Activated CD4-positive, alpha-beta T cell treated with anti-CD3 and anti-CD28 coated beads, Interleukin-2, amount 50 U/mL, for 24 hours (primary cell): ENCODE measurements at places on chromosomes 6 and 20.

- DNase-seq: no peak
These were observed 523 bp downstream of the CPXM1 start for GRCh38 chr20:2799688-2800520.

- DNase-seq: no peak
These were observed 71.4 kb downstream of the CEP57L1 start for GRCh38 chr6:109166673-109167072.

GRCh38 chr20:48760403-48760983, 67.3 kb downstream of the PREX1 start:
- peak; percentile 32 for DNase-seq

- no peak for DNase-seq
These were observed 34.6 kb upstream of the LAMA2 start for GRCh38 chr6:128848212-128848935.

DNA sequence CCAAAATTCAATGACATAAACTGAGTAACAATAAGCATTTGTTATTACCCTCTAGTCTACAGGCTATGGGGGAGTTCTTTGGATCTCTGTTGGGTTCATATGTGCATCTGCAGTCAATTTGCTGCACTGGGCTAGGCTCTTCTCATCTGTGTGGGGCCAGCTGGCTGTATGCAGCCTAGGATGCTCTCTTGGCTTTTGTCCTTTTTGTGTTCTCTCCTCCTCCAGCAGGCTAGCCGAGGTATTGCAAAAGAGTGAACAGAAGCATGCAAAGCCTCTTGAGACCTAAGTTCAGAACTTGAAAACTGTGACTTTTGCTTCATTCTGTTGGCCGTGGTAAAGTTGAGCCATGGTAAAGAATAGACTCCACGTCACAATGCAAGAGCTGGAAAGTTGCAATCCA, 62.8 kb upstream of the FOXO3 start:
- no peak for DNase-seq

DNA sequence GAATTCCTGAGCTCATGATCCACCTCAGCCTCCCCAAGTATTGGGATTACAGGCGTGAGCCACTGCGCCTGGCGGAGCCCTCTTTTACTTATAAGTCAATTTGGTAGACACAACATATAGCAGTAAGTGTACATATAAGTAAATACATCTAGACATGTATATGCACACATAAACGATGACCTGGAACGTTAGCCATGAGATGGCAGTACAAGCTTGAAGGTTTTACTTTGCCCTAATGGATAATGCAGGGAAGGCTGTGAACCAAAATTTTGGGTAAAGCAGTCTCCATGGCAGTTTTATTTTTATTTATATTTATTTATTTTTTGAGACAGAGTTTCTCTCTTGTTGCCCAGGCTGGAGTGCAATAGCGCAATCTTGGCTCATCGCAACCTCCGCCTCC, 2.4 kb upstream of the GNMT start:
- DNase-seq: no peak

DNA sequence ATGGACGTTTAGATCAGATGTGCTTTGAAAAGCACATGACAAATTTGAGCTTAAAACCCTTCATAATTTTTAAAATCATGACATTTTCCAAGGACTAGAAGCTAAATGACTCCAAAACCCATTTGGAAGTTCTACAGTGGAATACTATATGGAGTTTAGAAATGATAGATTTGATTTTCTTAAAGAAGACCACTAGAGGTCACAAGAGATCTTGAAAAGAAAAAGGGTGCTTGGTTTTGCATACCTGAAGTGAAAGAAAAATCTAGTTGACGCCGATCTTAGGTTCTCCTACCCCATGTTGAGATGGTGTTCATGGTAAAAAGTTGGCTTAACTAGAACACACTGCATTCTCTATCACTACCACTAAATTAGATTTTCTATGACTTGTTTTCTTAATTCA, 31.5 kb downstream of the CFAP61 start:
- DNase-seq: no peak

- no peak for DNase-seq
These were observed 134.0 kb upstream of the ARMC2 start for GRCh38 chr6:108714101-108714765.

DNA sequence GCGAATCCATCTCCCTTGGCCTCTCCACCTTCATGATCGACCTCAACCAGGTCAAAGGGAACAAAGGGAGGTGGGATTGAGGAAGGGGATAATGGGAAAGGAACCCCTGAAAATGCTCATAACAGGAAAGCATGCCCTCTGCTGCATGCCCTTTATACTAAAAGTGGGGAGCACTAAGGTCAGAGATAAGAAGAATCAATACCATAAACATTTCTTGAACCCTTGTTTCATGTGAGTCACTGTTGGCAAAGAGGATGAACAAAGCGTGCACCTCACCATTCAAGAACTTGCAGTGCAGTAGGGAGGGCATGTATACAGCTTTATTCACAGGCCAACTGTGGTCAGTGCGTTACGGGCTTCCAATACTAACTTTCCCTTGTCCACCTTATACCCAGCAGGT, 1.7 kb upstream of the SAPCD1 start:
- no peak for DNase-seq

DNA sequence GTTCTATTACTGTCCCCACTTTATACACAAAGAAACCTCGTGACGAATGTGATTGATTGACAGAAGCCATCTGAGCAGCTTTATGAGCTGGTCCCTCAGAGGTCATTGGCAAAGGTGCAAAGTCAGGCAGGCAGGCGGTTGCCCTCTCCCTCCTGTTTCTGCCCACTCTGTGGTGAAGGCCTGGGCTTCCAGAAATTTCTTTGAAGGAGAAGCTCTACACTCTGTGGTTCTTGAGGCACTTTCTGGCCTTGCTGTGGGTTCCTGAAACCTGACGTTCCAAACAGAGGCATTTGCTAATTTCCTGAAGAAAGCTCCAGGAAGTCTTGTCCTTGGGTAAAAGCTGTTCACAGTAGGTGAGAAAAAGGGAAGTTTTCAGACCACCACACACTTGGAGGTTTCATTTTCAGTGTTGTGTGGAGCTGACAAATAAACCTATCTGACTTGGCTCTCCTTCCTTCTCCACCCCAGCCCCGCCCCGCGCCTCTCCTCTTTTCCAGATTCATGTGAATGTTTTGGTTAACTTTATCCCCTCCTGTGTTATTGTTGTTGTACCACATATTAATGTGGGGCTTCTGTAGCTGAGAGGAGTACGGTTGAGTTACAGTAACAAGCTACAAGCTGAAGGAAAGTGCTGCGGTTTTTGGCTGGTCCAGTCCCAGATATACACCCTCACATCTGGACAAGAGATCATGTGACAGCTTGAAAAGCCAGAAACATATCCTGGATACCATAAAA, 274.1 kb downstream of the CLIC5 start:
- no peak for DNase-seq

GRCh38 chr6:81495999-81496398, 256.5 kb downstream of the TENT5A start:
- no peak for DNase-seq

GRCh38 chr6:93989630-93990029, 570.3 kb upstream of the EPHA7 start:
- DNase-seq: no peak
